ENCODE measurements at places on chromosomes 3 and 15.

GRCh38 chr3:152328841-152329240 is 60.1 kb downstream of the MBNL1 start:
- peak; percentile 51 for DNase-seq

DNA sequence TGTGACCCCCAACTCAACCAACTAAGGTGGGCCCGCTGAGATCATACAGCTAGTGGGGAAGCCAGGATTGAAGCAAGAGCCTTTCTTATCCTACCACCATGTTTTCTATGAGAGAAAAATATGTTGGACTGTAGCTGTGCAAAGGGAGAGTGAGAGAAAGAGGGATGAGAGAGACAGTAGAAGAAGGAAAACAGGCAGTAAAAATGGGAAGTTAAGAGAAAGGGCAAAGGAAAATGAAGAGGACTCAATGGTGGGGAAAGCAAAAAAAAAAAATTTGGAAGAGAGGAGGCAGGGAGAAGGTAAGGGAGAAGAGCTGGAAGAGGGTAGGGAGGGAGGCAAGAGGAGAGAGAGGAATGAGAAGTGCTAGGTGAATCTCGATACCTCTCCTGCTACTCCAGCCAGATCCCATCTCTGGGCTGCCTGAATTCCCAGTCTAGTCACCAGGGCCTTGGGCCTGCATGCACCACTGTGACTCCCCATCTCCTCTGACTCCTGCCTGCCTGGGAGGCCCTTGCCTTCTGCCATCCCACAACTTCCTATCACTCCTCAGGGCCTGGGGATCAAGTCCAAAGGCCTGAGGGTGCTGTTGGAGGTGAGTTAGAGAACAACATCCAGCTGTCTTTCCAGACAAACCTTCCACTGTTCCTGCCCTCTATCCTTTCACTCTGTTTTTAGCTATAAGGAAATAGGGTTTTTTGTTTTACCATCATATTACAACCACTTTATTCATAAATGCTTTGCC is 15.7 kb downstream of the FAM81A start:
- DNase-seq: no peak

DNA sequence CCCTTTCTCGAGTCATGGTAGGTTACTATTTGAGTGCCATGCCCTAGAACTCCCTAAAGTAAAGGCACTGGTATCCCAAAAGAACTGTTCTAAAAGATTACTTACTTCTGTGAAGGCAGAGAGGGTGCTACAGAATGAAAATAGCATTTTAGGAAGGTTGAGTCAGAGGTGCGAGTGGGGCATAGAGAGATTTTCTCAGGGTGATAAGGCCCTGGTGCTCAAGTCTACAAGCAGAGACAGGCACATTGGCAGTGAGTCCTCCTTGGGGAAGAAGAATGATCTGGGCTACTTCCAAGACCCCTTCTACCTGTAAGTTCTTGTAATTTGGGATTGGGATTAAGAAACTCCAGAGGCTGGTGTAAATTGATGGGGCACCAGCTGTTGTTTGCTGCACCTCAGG is 96.7 kb downstream of the AKAP13 start:
- no peak for DNase-seq

DNA sequence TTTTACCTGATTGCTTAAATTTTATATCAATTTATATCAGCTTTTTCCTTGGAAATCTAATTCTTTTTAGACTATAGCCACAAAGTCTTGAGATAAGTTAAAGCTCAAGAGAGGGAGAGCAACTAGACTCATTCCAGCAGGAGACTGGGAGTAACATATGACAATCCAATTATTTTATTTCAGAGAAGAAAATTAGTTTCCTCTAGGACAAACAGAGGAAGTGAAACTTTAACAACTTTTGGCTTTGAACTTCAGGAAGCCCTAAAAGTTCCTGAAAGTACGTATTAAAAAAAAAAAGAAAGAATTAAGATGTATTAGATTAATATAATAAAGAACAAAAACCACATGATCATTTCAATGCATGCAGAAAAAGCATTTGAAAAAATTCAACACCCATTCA is 13.9 kb upstream of the UBE2E2 start:
- DNase-seq: no peak

DNA sequence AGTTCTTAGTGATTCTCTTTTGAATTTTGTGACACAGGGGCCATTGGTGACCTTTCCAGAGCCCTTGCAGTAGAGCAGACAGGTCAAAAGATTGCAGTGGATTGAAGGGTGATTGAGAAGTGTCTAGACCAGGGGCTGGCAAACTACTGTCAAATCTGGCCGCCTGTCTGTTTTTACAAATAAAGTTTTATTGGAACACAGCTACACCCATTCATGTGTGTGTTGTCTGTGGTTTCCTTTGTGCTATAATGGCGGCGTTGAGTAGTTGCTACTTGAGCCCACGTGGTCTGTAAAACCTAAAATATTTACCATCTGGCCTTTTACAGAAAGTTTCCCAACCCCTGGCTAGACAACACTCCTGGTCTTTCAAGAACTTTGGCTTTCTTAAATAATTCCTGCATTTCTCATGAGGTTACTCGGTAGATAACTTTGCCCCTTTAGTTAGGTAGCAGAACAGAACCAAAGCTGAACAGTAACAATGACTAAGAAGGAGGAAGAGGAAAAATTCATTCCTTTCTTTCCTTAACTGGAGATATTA is 265.1 kb upstream of the NR2E3 start:
- DNase-seq: no peak

GRCh38 chr15:99121691-99122410 is 17.0 kb downstream of the SYNM start:
- DNase-seq: no peak

DNA sequence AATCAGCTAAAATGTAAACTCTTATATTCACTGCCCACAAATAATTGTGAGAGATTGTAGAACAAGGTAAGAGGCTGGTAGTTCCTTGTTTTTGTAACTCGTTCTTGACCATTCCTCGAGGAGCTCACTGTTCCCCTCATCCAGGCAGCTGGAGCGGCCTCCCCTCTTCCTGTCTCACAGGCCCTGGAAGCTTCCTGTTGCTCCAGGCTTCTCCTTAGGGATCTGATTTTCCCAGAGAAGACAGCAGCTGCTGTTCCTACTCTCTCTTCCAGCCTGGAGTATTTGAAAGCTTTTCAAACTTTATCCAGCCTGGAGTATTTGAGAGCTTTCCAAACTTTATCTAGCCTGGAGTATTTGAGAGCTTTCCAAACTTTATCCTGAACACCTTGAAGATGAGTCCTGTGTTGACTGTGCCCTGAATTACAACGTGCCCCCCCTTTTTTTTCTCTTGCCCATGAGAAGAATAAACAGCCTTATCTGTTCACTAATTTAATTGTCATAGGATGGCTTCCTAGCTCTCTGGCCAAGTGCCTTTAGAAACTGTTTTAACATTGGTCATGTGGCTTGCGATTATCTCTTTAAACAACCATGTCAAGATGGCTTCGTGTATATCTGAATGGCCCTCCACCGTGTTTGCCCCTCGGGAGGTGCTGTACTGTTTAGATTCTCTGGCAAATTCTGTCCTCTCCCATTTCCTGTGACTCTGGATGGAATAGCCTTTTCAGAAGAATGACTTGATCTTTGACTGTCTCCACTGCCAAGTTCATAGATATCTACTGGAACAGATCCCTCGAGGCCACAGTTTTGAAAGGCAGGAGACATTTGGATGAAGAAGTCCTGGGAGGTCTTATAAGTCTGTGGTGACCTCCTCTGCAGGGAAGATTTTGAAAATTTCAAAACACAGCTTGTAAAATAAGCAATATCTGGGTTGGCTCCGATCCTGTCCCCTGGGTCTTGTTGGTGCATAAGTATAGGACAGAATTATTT is 4.8 kb downstream of the ADAMTSL3 start:
- no peak for DNase-seq

GRCh38 chr3:100966049-100966491 is 27.2 kb downstream of the ABI3BP start:
- DNase-seq: no peak

All from HS-27A (cell line).